Chondrocyte (in vitro differentiated cells): ENCODE measurements at places on chromosomes 7 and 10. TPM values are rescaled to one million over a fixed set of nuclear protein-coding genes. Genes with fewer than 3 reads are reported as not detected.

Gene GNAT3
- not detected in 3 replicates for total RNA-seq

DNA sequence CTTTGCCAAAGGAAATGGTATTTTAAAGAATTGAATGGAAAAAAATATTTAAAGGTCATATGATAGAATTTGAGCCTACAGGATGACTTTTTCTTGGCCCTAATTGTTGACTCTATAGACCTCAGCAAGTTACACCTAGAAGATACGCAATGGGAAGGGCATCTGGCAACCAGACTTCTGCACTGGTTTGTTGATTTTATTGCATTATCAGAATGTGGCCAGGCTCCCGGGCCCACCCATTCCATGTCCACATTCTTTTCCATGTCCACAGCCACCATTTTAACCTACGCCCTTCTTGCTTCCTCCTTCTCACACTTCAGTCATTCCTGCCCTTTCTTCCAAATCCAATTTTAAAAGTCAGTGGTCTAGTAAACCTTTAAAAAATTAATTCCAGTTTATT is 738.4 kb downstream of the SUGCT start:
- no peak for DNase-seq

Gene C10orf62
- not detected in 3 replicates for total RNA-seq

- DNase-seq, result no peak
These were observed at the start of gene TDRD1 for GRCh38 chr10:114179148-114179547. TDRD1 (plus strand) TSS chr10:114179353; CDS start chr10:114187832, 8,479 bp downstream.

DNA sequence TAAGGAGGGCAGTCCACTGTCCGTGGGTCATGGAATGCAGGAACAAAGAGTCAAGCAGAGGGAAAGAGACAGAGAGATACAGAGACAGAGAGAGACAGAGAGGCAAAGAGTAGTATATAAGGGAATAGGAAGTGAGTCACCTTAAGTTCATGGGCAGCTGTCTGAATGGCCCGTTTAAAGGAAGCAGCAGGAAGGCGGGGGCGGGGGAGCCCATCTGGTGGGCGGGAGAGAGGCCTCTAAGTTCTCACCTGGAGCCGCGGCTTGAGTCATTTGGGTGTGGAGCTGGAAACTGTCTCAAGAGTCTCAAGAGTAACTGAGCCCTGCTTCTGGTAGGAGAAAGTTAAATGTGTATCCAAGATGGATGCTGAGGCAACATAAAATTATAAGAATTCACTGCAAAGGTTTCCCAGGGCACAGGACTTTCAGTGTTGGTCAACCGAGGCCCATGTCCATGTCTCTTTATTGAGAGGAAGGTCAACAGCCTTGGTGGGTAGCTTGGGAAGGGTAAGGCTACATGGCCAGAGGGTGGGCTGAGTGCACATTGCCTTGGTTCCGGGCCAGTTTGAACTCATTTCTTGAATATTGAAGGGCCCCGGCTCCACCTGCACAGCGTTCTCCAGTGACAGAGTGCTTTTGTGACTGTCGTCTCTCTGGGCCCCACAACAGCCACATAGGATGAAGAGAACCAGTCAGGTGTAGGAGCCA is 85.5 kb upstream of the CACUL1 start:
- no peak for DNase-seq

GRCh38 chr7:125670926-125671572 is 741.4 kb upstream of the POT1 start:
- DNase-seq, result no peak

GRCh38 chr7:92904244-92905131 is 68.1 kb upstream of the CDK6 start:
- peak; percentile 48 for DNase-seq

DNA sequence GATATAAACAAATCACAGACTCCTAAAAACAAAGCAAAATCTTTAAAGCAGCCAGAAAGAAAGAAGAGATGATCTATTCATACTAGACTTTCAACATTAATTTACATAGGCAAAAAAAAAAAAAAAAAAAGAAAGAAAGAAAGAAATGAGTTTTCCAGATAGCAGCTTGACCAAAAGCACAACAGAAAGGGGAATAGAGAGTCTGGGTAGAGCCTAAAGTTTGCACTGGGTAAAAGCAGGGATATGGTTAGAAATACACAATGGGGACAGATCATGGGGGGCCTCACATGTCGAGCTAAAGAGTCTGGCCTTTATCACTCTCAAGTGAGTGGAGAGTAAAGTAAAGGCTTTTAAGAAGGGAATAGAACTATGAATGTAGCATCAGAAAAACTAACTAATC is 169.8 kb downstream of the SGMS1 start:
- DNase-seq, result no peak

GRCh38 chr10:71964098-71964742 is at the start of gene CHST3:
CHST3 (plus strand) TSS chr10:71964395; CDS start chr10:72005843, 41,448 bp downstream.
- no peak for DNase-seq

DNA sequence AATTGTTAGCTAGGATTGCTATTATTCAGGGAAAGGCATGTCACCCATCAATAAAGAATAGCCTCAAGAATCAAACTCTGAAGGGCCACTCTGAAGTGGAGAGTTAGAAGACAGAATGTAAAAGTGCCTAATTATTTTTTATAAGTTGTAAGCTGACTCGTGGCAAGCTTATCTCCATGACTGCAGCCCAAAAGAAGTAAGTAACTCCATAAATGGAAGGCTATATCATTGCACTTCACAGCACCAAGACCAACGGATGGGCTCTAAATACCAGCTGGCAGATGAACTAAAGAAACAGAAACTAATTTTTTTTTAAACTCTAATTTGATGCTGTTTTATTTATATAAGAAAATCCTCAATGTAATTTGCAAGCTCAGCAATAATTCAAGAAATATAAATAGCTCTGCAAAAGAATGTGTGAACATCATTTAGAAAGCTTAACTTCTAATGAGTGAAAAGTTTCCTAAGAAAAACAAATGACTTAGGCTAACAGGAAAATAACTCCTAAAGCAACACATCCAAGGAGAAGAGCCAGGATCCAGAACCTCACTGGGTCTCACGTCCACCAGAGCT is 165.5 kb downstream of the SNX13 start:
- DNase-seq, result no peak

- DNase-seq, result no peak
These were observed 305.4 kb downstream of the KCNMA1 start for GRCh38 chr10:77332256-77332655.

GRCh38 chr7:38060637-38061036 is 117.4 kb upstream of the STARD3NL start:
- no peak for DNase-seq

- no peak for DNase-seq
These were observed 21.2 kb downstream of the YAE1 start for GRCh38 chr7:39587393-39587792.

DNA sequence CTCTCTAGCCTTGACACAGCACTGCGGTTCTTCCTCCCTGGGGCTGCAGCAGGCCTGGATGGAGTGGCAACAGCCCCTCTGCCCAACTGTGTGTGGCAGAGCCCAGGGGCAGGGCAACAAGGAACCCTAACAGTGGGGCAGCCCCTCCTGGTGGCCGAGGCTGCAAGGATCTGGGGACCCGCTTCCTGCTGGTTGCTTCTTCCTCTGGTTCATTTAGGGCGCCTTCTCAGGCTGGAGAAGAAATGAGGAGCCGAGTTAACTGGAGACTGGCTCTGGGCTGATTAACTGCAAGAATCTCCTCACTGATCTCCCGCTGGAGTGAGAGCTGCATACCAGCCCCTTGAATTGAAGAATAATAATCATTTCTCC is 80.1 kb upstream of the EMX2 start:
- no peak for DNase-seq

DNA sequence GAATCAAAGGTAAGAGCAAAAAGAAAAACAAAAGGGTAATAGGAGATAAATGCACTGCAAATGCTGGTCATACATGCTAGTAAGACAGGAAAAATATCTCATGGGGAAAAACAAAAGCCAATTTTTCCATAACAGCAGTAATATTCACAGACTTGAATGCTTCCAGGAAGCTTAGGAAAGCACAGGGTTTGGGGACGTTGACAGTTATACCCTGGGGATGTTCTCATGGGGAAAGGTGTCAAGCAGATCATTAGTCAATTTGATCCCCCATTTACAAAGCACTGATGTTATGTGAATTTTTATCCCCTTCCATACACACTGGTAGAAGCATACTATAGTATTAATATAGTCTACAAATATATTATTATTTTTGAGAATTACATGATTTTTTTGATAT is 232.7 kb downstream of the SORCS1 start:
- DNase-seq, result no peak

DNA sequence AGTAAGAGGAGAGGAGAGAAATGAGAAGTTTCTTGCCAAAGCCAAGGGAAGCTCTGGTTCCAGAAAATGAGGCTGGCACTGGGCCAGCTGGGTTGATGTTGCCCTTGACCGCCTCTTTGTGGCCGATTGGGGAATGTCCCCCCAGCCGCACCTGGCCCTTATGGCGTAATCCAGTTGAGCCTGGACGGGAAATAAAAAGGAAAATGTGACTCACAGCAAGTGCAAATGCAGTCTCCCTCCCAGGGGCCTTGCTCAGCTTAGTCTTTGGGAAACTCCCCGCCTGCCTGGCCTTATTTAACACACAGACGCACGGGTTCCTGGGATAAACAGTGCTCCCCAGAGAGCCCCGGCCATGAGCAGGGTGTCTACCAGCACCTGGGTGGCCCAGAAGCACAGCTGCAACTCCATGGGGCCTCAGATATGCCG is 174.8 kb downstream of the KIAA1217 start:
- DNase-seq, result no peak

DNA sequence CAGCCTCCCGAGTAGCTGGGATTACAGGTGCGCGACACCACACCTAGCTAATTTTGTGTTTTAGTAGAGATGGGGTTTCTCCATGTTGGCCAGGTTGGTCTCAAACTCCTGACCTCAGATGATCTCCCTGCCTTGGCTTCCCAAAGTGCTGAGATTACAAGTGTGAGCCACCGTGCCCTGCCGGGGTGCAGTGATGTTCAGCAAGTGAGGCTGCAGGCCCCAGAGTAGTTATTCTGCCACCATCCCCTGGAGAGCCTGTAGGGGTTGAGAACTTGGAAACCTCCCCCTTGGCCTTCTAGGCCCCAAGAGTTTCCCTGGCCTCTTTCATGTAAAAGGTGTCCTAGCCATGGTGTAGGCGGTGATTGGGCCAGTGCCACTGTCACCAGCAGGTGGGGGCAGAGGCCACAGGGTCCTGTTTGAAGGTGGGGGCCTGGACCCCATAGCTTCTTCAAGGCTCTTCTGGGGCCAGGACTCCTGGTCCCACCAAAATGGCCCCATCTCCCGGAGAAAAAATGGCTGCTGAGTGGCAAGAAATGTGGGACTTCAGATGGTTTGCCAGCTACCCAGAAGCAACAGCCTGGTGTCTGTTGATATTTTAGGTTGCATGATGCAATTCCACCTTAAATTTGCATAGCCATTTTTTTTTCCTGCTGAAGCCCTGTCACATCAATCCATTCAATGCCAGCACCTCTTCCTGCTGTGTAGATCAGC is 25.5 kb upstream of the INMT start:
- DNase-seq, result no peak

- no peak for DNase-seq
These were observed 34.8 kb downstream of the VOPP1 start for GRCh38 chr7:55537458-55537990.

DNA sequence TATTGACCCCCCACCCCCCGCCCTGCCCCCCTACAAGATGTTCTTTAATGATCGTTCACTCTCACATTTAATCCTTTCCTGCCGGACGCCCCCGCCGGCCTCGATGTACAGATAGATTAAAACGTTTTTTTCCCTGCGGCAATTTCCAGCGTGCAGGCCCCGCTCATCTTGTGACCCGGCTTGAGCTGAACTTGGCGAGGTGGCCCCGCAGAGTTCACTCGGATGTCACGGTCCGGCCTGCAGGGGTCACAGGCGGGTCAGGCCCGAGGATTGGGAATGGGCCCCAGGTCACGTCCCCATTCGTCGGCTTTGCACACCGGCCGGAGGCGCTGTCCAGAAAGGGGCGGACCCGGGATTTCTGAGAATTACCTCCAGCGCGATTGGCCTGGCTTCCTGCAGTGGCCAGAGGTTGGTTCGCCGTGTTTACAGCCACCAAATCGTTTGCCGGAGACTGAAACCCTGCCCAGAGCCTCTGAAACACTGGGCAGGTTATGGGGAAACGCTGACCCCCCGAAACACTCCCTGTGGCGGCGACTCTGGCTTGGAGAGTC is 1.9 kb upstream of the CYP26A1 start:
- DNase-seq, result no peak

DNA sequence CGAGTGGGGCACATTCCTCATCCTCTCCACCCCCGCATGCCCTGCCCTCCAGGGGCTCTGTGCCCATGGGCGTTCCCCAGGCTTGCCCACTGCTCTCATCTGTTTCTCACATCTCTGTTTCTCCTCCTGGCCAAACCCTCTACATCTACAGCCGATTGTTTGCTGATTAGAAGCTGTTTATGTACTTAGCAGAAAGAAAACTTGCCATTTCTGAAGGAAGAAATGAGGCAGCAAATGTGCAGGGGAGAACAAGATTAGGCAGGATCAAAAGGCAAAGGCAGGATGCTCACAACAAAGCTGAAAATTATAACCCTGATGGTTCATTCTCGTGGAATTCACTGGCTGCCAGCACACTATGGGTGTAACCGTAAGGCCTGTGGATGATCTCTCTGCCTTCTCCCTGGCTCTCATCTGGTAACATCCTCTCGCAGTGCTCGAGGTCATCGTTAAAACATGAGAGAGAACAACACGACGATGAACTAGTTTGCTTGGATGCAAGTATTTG is 111.6 kb upstream of the KLF14 start:
- no peak for DNase-seq

DNA sequence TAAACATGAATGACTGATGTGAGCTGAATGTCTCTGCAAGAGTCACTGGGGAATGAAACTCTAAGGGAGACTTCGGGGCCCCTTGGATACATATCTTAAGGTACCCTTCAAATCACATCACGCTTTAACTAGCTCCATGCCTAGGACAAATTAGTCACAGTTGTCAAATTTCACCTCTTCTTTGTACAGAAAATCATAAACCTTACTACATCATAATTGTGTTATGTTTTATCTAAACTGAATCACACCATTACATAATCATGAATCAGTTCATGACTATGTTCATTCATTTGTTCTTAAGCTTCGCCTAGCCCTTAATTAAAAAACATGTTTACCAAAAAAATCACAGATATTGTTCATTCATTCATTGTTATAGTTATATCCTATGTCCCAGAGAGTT is 2.1 kb upstream of the SLC13A1 start:
- DNase-seq, result no peak

Gene LRMDA
- 0.34 to 3.5 TPM (median 2.8 TPM) in 3 replicates for total RNA-seq

Gene DDC
- not detected in 3 replicates for total RNA-seq

Gene NUDT13
- total RNA-seq, result 1.7 to 2.2 TPM (median 2.0 TPM) in 3 replicates

GRCh38 chr10:28047061-28047460 is 48.2 kb upstream of the ODAD2 start:
- DNase-seq, result no peak

Gene RBM20
- 1.4 to 3.8 TPM (median 3.6 TPM) in 3 replicates for total RNA-seq

- DNase-seq, result no peak
These were observed 28.4 kb upstream of the CDHR3 start for GRCh38 chr7:105934572-105935185.

- DNase-seq, result peak; percentile 46
These were observed 141.4 kb downstream of the GRID1 start for GRCh38 chr10:86225103-86225782.

Gene EPHB6
- total RNA-seq, result 0.22 to 2.1 TPM (median 0.31 TPM) in 3 replicates

Gene SLC26A3
- not detected in 3 replicates for total RNA-seq

- no peak for DNase-seq
These were observed 134.9 kb downstream of the SAMD9 start for GRCh38 chr7:92982928-92983327.
